ENCODE measurements at places on chromosomes 11 and 22.

DNA sequence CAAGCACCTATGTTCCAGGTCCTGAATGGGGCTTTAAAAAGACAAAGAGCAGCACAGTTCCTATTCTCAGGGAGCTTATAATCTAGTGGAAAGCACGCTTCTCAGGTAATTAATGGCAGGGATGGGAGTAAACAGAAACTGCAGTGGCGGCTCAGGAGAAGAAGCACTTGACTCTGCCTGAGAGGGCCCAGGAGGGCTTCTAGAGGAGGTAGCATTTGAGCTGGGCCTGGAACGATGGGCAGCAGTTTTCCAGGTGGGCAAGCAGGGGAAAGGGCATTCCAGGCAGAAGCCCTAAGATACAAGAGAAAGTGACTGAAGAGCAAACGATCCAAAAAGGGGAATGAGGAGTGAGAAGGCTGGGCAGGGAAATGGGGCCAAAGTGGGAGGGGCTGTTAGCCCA, 37.1 kb upstream of the CHST1 start:
- DNase-seq, result no peak

DNA sequence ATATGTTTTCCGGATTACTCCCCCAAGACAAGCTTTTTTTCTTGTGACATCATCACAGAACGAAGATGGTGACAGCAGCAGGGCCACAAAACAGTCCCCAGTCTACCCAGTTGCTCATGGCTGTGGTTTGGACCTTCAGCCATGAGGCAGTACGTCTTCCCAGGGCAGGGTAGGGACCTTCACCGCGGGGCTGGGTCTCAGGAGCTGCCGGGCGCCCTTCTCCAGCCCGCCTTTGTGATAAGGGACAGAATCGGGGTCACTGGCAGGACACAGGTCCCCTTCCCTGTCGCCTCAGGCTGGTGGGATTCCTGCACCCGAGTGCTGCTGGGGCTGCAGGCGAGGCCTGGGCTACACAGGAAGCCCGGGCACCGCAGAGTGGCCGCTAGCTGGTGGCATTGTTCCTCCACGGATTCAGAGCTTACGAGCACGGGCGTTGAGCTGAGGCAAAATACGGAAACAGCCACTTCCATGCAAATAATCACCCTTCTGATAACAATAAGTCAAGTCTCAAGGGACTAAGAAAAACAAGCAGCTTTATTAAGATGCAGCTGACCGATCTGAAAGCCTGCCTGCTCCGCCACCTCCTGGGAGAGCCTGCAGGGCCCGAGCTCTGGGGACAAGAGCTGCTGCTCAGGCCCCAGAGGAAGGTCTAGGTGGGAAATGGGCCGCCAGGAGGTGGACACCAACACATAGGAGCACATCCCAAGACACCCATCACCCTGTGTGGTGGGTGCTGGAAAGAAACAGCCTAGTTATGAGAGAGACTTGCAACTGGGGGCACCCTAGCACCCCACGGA, 12.3 kb downstream of the TBX1 start:
- no peak for DNase-seq

- no peak for DNase-seq
Observed at GRCh38 chr22:37690901-37691504, 4.9 kb downstream of the NOL12 start.

DNA sequence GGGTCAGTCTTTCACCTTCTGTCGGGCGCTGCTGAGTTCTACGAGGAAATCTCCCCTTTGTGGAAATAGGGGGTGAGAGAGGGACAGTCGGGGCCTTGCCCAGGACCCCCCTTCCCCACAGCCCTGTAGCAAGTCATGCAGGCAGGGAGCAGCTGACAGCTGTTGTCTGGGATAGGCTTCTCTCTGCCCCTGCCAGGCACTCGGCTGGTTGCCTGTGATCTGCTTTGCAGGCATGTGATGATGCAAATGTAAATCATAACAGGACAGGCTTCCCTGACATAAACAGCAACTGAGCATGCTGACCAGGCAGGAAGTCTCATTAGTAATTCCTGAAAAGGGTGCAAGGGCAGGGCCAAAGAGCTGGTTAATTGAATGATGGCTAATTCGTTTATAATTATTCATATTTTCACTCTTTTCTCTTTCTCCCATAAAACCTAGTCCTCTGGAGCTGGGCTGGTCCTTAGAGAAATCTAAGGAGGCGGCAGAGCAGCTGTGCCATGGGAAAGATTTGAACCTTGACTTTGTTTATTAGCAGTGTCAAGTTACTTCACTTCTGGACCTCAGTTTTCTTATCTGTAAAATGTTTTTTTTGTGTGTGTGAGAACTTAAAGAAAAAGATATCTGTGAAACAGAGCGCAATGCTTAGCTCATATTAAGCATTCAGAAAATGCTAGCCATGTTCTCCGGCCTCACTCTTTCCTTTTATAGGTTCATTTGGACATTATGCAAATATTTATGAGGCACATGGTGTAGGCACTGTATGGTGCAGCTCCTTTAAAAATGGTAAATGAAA, 129.7 kb downstream of the LDLRAD3 start:
- peak; percentile 47 for DNase-seq

DNA sequence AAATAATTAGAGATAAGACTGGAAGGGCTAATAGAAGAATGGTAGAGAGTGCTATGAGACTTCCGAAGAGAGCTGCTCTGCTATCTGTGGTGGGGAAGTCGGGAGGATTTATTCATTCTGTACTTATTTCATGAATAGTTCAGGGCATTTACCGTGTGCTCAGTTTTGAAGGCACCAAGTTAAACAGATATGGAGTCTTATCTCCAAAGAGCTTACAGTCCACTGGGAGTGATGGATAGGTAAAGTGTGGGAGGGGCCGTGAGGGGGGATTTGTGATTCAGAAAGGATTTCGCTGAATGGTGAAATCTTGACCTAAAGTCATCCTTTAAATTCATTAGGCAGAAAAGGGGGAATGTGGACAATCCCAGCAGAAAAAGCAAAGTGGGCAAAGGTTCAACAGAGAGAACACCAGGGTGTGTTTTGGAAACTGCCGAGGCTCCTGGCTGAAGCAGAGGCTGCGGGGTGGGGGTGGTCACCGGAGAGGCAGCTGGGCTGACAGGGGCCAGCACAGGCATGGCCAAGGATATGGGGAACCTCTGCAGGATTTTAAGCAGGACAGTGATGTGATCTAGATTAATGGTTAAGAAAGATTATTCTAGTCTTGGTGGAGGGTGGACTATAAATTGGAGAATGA, 91.2 kb downstream of the UBASH3B start:
- no peak for DNase-seq

GRCh38 chr22:29517215-29517908, 36.2 kb downstream of the THOC5 start:
- no peak for DNase-seq

- no peak for DNase-seq
Observed at GRCh38 chr22:34784056-34784455, 281.9 kb upstream of the ISX start.

DNA sequence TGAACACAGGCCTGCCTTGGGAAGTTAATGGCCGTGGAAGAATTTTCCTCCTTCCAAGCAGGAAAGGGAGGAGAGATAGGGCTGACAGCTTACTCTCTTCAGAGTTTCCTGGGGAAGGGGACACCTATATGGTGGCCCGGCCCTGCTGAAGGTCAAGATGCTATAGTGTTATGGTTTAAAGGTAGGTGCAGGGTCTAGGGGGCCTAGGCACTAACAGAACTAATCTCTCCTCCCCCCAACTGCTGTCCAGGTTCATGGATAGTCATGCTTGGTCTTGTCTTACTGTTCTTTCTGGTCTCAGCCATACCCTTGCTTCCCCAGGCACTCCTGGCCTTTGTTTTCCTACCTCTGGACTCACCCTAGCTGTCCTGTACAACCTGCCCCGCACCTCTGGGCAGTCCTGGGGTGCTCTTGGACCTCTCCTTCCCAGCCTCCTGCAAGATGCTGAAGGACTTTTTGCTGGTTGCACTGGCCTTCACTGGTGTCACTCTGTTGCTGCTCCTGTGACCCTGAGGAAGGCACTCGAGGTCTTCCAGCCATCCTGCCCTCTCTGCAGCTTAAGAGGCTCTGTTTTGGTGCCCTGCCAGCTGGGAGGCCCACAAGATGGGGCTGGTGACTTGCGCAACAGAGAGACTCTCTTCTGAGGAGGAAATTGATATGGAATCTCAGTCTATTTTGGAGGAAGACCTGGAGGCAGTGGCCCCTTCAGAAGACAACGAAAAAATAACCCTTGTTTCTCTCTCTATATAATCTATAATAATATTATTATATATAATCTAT, 17.9 kb downstream of the SEC14L3 start:
- no peak for DNase-seq

GRCh38 chr22:49896201-49896600, 22.0 kb downstream of the ALG12 start:
- no peak for DNase-seq

DNA sequence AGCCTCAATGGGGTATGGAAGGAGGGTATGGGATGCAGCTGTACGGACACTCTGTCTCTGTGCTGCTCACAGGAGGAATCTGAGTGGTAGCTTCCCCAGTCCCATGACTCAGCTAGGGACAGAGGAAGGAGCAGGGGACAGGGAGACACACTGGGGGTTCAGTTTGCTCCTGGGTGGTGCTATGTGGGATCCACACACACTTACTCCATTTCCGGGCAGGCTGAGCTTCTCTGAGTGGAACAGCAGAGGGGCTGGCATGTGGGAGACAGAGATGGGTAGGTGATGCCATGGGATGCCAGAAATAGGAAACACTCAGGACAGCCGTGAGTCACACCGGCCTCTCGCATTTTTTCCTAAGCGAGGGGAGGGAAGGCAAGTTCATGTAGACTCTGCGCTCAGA, 59.2 kb upstream of the KIRREL3 start:
- no peak for DNase-seq

DNA sequence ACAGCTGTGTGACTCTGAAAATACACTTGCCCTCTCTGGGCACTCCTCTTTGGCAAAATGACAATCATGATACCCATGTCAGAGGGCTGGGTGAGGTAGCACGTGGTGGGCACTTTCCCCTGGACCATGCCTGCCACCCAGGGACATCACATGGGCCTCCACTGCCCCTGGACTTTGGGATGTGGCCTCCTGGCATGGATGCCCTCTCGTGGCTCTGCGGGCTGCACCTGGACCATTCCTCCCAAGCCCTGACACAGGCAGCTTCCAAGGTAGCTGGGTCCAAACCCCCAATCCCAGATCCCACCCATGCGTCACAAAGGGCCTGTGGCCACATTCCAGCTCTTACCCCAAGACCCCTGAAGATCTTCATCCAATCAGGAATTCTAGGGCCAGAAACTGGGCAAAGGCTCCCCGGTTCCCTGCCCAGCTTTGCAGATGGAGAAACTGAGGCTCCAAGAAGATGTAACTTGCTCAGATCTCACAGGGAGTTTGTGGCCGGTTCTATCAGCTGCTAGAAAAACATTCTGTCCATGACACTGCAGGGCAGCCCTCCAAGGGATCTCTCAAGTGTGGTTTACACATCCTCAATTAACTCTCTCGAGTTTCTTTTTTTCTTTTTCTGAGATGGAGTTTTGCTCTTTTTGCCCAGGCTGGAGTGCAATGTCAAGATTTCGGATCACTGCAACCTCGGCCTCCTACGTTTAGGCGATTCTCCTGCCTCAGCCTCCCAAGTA, 35.4 kb upstream of the CYB5R3 start:
- DNase-seq, result no peak

GRCh38 chr11:69122630-69123431, 32.9 kb upstream of the SMIM38 start:
- DNase-seq, result no peak

DNA sequence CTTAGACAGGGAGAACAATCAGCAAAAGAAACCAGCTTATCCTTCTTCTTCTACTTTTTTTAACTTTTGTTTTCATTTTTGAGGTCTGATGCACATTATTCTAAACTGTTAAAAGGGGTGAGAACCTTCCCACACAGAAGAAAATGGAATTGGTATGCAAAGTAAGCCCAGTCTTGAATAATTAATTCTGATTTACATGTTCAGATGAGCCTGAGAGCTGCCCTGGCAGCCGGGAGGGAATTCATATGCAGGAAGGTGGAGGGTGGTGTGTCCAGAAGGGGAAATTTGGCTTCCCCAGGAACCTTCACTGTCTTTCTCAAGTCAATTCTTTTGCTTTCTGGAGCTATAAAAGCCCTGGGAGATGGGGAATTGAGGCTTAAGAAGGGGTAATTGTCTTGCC, 181.0 kb downstream of the INSC start:
- no peak for DNase-seq

- no peak for DNase-seq
Observed at GRCh38 chr11:110467556-110467955, 37.8 kb downstream of the FDX1 start.

- peak; percentile 53 for DNase-seq
Observed at GRCh38 chr11:61815790-61816735, 740 bp downstream of the FADS1 start.

DNA sequence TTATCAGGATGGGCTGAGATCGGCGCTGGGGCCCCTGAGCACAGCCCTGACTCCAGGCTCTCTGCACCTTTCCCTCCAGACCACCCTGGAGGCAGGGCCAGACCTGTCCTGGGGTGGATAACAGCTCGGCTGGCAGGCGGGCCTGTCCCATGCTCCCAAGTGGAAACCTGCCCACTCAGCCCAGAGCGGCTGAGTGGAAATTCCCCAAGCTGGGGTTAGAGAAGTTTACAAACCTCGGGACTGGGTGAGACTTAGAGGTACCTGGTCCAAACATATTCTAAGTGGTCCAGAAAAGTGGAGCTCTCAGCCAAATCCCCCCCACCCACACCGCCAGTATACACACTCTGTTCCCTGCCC, 4.8 kb upstream of the FXYD2 start:
- no peak for DNase-seq

- DNase-seq, result no peak
Observed at GRCh38 chr11:81487109-81487508, 1246.6 kb downstream of the FAM181B start.

DNA sequence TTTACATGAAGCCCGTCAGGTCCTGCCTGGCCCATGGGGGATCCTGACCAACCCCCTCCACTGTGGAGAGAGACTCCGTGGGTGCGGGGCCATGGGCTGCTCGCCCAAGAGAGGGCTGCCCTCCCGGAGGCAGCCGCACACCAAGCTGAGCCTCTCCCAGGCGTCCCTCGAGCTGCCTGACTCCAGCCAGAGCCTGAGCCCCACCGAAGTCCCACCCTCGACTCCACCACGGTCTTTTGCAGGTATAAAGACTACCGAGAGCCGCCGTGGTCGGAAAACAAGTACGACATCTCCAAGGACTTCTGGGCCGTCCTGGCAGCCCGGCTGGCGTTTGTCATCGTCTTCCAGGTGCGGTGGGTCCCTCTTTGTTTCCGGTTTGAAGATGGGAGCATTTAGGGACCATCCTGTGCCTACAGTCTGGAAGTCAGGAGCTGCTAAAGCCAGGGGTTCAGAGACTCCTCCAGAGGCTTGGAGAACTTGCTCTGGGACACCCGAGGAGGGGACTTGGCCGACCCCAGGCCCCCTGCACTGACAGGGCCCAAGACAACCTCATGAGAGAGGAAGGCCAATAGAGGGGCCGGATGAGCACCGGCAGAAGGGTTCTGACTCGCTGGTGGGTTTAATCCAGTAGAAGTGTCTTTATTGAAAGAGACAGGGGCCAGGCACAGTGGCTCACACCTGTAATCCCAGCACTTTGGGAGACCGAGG, 17.6 kb upstream of the FADD start:
- DNase-seq, result no peak

GRCh38 chr22:36237462-36238372, 1.6 kb downstream of the APOL2 start:
- no peak for DNase-seq

GRCh38 chr11:45385844-45386243, 99.7 kb upstream of the SYT13 start:
- DNase-seq, result no peak

GRCh38 chr11:58888579-58888978, 44.1 kb upstream of the GLYATL2 start:
- DNase-seq, result no peak

GRCh38 chr11:111417011-111417765, 38.1 kb upstream of the POU2AF1 start:
- DNase-seq, result no peak
